D341Med (cell line): ENCODE measurements at places on chromosomes 1 and 21.

GRCh38 chr1:244137725-244138124 is 86.6 kb downstream of the ZBTB18 start:
- DNase-seq: no peak

DNA sequence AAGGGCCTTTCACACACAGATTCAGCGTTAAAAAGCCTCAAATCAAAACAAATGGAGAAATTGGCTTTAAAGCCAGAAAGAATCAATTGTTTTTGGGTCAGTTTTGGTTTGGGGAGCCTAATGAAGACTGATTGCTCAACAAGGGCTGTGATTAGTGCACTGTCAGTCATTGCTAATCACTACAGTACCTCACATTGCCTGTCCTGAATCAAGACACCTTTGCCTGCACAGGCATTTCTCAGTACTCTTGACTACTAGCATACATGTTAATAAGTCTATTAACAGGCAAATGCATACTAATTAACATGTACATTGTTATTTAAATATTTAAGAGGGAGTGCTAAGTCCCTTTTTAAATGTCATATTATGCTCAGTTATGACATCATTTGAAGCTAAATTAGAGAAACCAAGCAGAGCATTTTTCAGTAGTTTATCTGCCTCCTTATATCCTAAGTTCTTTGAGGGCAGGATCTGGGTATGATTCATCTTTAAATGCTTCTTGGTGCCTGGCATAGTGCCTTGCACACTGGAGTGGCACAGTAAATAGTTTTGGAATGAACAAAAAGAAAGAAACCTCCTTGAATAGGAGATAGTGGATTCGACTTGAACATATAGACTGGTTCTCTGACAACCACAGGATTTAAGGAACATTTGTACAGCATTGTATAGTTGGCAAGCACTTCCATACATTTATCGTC is 25.8 kb upstream of the CCN1 start:
- DNase-seq: no peak

DNA sequence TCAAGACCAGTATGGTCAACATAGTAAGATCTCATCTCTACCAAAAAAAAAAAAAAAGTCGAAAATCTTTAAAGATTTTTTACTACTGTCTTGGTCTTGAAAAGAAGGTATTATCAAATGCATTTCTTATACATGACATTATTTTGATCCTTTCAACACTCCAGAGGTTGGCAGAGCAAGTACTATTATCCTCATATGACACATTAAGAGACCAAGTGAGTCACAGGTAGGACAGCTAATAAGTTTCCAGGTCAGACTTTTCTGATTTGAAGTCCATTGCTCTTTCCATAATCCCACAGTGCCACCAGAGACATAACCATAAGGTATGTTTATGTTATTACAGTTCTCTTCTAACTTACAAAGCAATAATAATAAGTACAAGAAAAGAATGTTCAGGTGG is 15.2 kb downstream of the DBT start:
- no peak for DNase-seq

DNA sequence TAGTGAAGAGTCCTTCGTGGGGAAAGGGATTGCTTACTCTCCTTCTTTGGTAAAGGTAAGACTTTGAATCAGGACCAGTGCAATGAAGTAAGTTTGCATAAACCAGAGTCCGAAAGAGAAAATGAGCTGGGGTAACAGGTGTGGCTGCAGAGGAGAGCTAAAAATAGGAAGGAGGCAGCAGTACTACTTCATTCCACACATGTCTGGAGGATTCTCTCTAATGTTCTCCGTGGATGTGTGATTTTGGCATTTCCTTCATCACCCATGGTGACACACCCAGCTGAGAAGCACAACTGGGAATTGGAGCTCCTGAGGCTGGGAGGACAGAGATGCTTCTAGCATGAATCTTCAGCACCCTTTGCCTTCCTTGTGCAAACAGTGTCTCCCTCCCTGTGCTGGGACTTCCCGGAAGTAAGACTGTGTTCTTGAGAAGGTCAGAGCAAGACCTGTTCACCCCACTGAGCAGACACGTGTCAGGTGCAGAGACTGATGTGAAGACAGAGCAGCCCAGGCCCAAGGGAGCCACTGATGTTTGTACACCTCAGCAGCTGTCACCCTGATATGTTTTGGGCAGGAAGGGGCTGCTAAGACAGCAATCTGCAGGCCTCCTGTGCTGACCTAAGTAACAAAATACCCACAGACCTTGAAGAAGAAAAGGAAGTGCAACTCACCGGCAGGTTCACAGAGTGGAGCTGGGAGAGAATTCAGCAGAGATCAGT is 13.3 kb downstream of the FCRL1 start:
- DNase-seq: no peak

DNA sequence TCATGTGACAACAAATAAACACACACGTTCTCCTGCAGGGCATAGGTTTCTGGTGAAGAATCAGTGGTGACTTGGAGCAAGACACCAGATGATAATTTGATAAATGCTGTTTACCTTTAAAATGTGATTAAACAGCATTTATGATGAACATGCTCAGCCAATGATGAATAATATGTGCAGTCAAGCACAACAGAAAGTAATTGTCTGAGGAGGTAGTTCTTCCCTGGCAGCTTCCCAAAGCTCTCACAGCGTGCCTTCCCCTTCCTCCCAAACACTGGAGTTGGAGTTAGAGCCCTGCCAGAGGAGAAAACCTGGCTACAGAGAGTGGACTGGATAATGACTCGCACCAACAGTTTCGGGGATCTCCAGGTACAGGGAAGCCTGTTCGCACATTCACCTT is 463.5 kb downstream of the SMYD3 start:
- DNase-seq: no peak

DNA sequence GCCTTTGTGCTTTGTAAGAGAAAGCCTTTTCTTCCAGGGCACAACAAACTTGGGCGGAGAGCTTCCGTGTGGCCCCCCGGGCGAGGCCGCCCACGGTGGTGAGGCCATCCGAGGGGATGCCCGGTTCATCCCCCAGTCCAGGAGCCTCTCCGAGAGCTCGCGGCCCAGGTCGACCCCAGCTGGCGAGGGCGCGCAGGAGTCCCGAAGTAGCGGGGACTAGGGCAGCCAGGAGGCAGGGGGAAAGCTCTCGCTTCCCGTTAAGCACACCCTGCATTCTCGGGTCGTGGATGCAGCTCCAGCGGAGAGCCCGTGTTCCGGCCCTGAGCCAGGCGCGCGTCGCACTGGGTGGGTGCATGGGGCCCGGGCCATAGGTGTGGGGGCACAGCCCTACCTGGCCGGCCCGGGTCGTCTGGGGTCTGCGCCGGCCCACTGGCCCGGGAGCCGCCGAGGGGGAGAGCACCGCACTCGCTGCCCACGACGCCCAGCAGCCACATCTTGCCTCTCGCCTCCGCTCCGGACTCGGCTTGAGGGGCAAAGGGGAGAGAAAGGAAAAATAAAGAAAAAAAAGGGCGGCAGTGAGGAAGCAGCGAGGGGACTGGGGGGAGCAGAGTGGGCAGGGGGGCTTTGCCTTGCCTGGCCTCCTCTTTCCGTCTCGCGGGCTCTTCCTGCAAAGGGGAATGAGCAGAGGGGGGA is 1.8 kb downstream of the RNF220 start:
- peak; percentile 52 for DNase-seq

GRCh38 chr1:246008363-246008831 is 498.7 kb downstream of the SMYD3 start:
- DNase-seq: no peak

- DNase-seq: no peak
Observed at GRCh38 chr1:167856711-167857418, 57.1 kb downstream of the ADCY10 start.

GRCh38 chr1:26162220-26162709 is 3.4 kb downstream of the FAM110D start:
- no peak for DNase-seq

DNA sequence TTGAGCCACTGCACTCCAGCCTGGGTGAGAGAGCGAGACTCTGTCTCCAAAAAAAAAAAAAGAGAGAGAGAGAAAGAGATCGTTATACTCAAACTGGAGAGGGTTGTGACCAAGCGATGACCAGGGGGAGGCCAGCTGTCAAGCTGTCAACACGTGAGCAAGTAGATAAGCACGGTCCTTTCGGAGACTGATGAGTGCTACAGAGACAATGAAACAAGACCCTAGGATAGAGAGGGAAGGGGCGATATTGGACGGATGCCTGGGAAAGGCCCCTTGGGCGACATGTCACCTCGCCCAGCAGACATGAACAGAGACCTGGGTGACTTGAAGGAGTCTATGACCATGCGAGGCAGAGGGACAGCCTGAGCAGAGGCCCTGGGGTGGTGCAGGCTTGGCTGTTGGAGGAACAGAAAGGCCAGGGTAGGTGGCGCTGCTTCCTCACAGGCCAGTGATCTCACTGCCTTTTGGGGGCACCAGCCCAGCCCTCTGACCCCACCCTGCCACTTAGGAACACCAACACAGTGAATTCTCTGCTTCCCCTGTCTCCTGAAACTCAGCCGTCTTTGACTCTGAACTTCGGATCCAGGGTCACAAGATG is 100.8 kb upstream of the IFFO2 start:
- DNase-seq: no peak

DNA sequence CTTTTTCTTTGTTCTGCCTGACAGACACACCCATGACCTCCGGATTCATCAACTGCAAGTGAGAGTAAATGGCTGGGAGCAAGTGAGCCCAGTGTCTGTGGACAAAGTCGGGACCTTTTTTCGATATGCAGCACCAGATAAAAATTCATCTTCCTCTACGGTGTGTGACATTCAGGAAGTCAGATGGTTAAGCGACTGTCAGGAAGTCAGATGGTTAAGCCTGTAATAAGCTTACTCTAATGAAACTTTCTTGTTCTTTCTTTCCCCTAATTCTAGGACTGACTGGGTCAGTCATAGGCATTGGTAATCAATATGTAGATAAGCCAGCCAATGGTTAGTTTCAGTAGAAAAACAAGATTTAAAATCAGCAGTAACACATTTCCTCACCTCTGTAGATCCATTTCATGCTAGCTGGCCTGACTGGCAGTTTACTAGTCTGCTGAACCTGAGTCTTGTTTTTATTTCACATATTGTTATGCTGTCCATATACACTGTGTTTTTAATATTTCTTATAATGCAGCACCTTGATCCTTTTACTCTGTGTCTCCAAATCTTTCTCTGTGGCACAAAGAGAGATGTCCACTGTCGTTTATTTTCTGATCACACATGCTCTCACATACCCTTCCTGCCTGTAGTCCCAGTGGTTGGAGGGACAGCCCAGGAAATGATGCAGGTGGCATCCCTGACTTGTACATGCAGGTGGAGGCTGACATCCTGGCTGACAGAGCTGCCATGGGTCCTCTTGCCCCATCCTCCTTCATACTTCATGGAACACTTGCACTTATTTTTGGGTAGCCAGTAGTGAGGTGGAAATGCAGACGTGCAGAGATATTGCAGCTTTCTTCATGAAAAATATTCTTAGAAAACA is 115.8 kb downstream of the VPS13D start:
- no peak for DNase-seq

- DNase-seq: no peak
Observed at GRCh38 chr1:114063544-114063943, 84.3 kb downstream of the OLFML3 start.

DNA sequence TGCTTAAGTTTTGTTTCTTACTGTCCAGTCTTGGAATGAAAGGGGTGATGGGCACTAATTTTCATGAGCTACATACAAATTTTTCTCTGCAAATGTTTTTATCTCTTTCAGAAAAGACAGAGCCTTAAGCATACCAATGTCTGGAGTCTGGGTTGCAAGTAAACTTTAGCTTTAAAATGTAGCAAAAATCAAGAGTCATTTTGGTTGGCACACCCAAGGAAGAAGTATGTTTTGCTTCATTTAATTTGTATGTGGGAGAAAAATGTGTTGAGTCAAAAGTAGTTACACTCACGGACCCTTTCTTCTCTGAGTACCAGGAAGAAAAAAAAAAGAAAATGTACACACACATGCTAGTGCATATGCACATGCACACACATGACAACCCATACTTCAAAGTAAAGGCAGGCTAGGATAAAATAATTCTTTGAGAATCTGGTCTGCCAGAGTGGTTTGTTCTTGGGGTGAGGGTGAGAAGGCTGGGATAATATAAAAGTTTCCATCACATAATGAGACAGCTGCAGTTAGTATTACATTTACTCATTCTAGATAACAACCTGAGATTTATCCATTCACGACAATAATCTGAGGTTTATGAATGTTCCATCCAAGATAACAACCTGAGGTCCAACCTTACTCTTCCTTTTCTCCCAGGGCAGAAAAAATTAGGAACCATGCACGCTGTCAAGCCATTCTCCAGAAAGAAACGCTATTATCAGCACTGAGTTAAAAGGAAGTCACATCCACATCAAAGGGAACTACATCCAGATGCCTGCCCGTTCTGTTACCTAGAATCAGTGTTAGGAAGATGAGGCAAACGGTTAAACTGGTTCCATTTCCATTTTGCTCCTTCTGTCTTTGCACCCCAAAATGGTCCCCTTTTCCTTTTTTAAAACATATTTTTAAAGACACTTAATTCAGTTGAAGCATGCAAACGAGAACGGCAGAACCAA is 9.3 kb downstream of the DPYD start:
- DNase-seq: no peak

GRCh38 chr1:44830900-44831304 is 12.2 kb downstream of the PTCH2 start:
- DNase-seq: peak; percentile 32

DNA sequence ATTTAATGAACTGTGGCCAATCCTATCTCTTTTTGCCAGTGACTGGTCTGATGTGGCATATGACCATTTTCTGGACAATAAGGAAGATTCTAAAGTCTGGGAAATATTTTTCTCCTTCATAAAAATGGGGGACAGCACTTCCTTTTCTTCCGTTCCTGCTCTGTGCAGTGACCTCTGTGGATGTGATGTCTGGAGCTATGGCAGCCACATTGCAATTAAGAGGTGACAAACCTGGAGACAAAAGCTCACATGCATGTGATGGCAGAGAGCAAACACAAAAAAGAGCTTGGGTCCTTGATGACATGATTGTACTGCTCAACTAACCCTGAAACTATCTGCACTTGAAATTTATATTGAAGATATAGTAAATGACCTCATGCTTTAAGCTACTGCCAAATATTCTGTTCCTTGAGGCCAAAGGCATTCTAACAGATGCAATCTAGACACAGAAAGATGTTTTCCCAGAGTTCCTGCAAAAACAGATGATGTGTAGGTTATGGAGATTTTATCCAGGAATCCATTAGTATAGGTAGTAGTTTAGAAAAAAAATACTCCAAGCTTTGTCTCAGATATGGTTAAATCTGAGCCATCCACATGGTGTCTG is 2.2 kb upstream of the MAGI3 start:
- DNase-seq: no peak

- no peak for DNase-seq
Observed at GRCh38 chr1:66583021-66583420, 49.1 kb downstream of the SGIP1 start.
